ENCODE measurements at places on chromosomes 7 and 10. TPM values are rescaled to one million over a fixed set of nuclear protein-coding genes. Genes with fewer than 3 reads are reported as not detected.
A peak's percentile ranks its signal among the peaks of the same experiment; 100 is the strongest.

GRCh38 chr10:101609481-101609880 lies 21.4 kb downstream of the DPCD start:
- DNase-seq: no peak

- no peak for DNase-seq
Measured at GRCh38 chr7:41628901-41629300, 74.0 kb downstream of the INHBA start.

DNA sequence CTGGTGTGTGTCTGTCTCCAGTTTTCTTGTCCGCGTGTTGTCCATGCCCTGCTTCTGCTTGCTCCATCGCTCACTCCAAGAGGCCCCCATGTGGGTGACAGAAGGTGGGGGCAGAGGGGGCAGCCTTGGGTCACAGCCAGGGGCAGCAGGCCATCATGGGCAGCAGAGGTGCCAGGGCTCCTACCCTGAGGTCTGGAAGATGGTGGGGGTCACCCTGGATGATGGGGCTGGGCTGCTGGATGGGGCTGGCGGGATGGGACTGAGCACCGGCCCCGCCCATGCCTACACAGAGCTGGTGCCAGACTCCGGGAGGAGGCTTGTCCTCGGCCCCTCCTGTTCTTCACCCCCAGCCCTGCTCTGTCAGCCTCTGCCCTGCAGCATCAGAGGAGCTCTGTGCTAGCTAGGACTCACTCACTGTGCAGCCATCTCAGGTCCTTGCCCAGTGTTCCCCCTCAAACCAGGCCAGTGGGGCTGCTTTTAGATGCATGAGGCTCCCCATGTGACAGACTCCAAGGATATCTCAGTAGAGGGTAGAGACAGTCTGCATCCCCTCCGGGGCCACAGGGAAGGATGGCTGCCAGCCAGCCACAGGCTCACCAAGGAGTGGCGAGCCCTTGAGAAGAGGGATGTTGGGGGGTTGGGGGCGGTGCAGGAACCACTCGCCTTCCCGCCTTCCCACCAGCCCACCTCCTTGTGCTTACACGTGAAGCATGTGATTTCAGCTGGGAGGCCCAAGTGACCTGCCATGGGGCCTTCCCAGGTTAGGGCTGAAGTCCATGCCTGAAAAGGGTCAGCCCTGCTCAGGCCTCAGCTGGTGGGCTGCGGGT lies 35.5 kb upstream of the PPIF start:
- DNase-seq: no peak

DNA sequence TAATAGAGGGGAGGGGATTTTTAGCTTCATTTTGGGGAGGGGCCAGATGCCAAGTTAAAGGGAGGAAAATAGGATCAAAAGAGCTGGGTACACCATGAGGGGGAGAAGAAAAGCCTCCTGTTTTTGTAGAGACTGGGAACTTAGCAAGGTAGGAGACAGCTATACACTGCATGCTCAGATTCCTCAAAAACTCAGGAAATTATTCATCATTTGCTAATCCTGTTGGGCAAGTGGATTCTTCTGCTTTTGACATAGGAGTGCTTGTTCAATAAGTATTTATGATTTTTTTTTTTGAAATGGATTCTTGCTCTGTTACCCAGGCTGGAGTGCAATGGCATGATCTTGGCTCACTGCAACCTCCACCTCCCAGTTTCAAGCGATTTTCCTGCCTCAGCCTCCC lies 73.4 kb downstream of the LYZL2 start:
- no peak for DNase-seq

GRCh38 chr10:109962247-109962646 lies 38.9 kb upstream of the XPNPEP1 start:
- no peak for DNase-seq

GRCh38 chr10:37704566-37704965 lies 152.8 kb downstream of the ZNF248 start:
- no peak for DNase-seq

- peak; percentile 39 for DNase-seq
Measured at GRCh38 chr10:68826764-68827591, at the start of gene STOX1. STOX1 (plus strand) TSS chr10:68827531; CDS start chr10:68827624, 93 bp downstream.

- no peak for DNase-seq
Measured at GRCh38 chr10:82982110-82982608, 1107.2 kb downstream of the NRG3 start.

DNA sequence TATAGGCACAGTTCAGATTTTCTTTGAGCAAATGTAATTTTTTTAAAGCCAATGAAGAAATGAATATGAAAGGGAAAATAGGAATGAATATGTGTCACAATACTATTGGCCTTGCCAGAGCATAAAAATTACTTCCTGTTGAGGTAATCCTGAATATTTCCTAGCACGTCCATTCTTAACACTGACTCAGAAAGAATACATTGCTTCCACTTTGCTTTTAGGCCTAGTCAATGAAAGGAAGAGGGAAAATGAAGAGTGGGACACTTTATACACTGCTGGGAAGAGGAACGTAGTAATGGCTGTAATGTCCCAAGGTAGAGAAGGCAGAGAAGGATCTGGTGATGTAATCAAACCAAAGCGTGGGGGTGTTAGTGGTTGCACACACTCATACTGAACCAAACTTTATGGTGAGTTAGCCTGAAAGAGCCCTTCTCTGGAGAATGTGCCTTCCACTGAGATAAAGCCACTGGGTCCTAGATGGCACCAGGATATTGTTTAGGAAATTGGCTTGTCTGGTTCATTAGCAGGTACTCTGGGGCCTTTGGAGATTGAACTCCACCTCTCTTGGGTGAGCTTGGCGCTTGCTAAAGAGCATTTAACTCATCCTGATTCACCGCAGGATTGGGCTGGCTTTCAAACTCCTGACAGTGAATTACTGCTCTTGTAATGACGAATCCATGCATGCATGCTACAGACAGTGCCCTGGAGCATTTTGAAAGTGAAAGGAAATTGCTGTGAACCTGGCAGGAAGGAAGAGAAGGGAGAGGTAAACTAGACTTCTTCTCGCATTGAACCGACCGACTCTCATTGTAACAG lies 254.9 kb downstream of the KIAA1217 start:
- peak; percentile 44 for DNase-seq

GRCh38 chr10:35925493-35925892 lies 283.4 kb upstream of the FZD8 start:
- DNase-seq: no peak

FANK1 gene
- 6.7 TPM for total RNA-seq

GRCh38 chr7:112084520-112084971 lies 121.7 kb downstream of the DOCK4 start:
- no peak for DNase-seq

DNA sequence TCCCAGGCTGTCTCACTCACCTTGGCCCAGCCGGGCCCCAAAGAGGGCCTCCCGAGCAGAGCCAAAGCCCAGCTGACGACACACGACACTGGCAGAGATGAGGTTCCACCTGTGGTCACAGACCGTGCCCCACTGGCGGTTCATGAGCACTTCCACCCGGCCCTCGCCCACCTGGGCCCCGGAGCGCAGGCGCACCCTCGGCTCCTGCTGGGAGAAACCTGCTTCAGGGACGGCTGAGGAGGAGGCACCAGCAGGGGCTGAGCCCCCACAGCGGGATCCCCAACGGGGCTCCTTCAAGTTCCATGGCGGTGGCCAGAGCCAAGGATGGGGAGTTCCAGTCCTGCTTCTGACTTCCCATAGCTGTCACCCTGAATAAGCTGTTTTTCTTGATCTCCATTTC lies 10.0 kb downstream of the LOXL4 start:
- no peak for DNase-seq

DNA sequence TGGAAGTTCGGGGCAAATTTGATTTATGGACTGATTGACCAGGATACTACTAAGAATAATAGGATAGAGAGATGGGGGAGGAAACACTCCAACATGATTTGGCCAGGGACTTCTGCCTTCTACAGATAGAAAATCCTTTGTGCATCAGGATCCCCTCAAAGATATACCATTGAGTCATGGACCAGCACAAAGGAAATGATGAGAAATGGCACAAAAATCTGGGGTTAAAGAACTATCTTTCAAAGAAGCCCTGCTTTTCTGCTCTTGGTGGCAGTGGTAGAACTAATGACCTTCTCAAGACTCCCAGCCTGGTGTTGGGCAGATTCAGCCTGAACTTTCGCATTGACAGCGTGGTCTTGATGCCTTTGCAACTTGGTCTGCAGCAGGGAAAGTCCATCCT lies 27.6 kb upstream of the LAMB1 start:
- no peak for DNase-seq

DNA sequence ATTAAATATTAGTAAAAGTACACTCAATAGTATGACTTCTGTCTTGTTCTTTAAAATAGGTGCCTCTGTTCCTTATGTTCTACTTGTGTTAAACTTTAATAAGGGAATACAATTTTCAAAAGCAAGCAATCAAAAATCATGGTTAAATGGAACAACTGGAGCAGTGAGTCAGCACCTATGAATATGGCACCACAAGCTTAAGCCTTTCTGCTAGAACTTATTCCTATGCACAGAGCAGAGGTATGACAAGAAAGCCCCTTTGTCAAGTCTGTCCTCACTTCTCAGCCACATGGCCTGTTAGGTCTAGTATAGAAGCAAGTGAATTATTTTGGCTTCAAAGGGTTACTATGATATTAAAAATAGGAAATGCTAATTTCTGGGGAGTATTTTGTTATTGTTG lies 29.8 kb downstream of the FAM13C start:
- DNase-seq: no peak

MSMB gene
- not detected for total RNA-seq

All from uterus (tissue), 4 donors.